Activated T-cell treated with anti-CD3 and anti-CD28 coated beads for 24 hours (primary cell): ENCODE measurements at places on chromosomes 12 and 14.

DNA sequence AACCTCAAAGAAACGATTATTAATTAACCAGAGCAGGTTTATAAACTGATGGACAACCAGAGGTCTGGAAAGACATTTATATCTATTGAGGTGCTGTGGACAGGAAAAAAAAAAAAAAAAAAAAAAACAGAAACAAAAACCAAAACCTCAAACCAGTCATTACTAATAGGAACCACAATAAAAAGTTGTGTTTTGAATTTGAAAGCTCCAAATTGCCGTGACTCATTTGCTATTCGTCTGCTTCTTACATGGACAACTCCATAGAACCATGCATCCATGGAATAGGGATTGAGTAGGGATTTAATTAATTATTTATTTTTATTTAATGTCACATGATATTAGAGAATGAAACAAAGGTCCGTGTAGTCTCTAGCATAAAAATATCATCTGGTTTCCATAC lies 134.1 kb upstream of the SSTR1 start:
- DNase-seq, result no peak

- DNase-seq, result no peak
Measured at GRCh38 chr12:58309806-58310205, 368.4 kb downstream of the ATP23 start.

- DNase-seq, result no peak
Measured at GRCh38 chr12:41917938-41918341, 226.7 kb downstream of the GXYLT1 start.

- no peak for DNase-seq
Measured at GRCh38 chr12:125283521-125283920, 218.3 kb downstream of the AACS start.

- no peak for DNase-seq
Measured at GRCh38 chr12:106861984-106862916, 87.8 kb downstream of the RIC8B start.

GRCh38 chr12:19507823-19508222 lies 68.5 kb downstream of the AEBP2 start:
- no peak for DNase-seq

GRCh38 chr12:124196236-124196635 lies 98.7 kb upstream of the RFLNA start:
- DNase-seq, result no peak

- no peak for DNase-seq
Measured at GRCh38 chr14:21264025-21264801, 5.0 kb downstream of the HNRNPC start.

- DNase-seq, result no peak
Measured at GRCh38 chr14:101022121-101022520, 118.6 kb upstream of the RTL1 start.

DNA sequence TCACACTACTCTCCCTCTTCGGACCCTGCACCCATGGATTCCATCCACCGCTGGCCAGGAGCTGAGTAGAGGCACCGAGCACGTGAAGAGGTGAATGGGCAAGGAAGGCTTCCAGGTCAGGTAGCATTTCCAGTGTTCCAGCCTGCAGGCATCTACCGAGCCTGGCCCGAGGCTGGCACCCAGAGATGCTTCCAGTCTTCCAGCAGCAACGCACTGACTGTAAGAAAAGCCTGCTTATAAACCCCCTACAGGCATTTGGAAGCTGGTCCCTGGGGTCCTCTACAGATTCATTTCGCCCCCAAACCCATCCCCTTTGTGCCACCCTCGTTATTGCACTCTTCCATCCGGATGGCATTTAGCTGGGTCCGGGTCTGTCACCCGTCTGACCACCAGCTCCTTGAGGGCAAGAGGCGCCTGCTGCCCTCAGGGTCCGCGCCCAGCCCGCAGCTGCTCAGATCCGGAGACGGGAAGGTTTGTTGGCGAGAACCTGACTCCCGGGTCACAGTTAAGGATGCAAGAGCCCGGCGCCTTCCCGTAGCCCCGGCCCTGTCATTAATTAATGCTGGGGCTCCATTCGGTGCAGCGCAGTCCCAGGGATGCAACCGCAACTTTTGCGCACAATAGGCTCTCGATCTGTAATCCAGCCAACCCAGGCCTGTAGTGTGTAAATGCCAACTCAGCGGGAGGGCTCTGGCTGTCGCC lies 614 bp upstream of the MARK3 start:
- no peak for DNase-seq

DNA sequence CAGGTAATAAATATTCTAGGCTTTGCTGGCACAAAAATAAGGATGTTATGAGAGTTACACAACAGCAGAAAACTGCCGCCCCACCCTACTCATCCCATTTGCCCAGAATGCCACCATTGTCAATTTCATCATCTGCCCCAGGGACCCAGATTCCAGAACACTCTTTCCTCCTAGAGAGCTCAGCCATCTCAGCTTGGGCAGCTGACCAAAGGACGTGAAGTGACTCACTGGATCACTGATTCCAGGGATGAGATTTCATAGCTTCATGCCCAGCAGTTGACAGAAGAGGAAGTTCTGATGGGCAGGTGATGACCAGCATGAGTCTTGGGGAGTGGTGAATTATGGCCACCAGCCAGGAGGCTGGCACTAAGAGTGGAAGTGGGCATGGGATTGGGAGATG lies 450.3 kb downstream of the RMST start:
- no peak for DNase-seq

GRCh38 chr14:55458800-55459515 lies 18.5 kb upstream of the TBPL2 start:
- no peak for DNase-seq

GRCh38 chr12:66662729-66663128 lies 16.1 kb downstream of the GRIP1 start:
- DNase-seq, result no peak

DNA sequence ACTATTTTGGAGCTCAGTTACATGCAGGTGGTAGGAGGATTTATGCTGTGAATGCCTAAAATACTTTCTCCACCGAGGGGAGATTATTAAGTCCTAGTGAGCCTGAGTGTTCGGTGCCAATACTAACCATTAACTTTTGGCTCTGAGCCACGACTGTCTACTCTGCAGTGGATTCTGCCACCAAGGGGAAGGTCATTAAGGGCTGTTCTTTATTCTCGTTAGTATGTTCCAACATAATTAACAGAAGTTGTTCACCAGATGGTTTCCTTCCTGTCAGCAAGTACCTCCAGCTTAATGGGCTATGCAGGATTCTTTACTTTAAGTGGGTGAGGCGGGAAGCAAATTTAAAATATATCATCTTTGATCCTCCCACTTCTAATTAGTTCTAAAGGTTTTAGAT lies 326.3 kb downstream of the BMP4 start:
- no peak for DNase-seq

GRCh38 chr14:97544571-97544970 lies 747.4 kb downstream of the VRK1 start:
- DNase-seq, result no peak

GRCh38 chr12:3325736-3326135 lies 165.3 kb upstream of the PRMT8 start:
- no peak for DNase-seq

DNA sequence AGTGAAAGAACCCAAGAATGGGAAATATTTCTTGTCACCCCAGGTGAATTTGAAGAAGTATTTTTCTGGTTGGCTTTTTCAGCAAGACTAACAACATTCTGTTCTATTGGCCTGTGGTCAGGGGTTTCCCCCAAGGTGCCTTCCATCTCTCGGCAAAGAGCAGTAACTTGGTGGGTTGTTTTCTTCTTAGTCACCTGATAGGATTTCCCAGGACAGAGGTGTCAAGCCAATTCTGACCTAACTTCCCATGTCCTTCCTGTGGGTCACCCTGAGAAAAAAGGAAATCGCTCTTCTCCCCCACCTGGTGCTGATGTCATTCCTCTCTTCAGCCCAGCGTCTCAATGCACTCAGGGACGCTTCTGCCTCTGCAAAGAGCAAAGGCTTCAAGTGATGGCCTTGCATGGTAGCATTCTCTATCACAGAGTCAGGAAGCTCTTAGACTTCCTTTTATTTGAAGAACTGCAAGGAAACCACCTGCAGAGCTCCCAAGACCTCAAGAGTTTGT lies 16.1 kb upstream of the IFNG start:
- DNase-seq, result peak; percentile 42
